ENCODE measurements at places on chromosomes 16 and 17. TPM values are rescaled to one million over a fixed set of nuclear protein-coding genes. Genes with fewer than 3 reads are reported as not detected.

DNAI2 gene
- total RNA-seq, result not detected

GRCh38 chr17:10748531-10749181, 18.8 kb upstream of the TMEM220 start:
- DNase-seq, result no peak

GRCh38 chr17:64075913-64076312, 54.0 kb downstream of the ERN1 start:
- no peak for DNase-seq

GRCh38 chr17:64622931-64623654, 39.0 kb downstream of the SMURF2 start:
- DNase-seq, result no peak

CDK5R1 gene
- 1.5 TPM for total RNA-seq

GRCh38 chr17:74466828-74467184, 372 bp downstream of the CD300A start:
- DNase-seq, result no peak

DNA sequence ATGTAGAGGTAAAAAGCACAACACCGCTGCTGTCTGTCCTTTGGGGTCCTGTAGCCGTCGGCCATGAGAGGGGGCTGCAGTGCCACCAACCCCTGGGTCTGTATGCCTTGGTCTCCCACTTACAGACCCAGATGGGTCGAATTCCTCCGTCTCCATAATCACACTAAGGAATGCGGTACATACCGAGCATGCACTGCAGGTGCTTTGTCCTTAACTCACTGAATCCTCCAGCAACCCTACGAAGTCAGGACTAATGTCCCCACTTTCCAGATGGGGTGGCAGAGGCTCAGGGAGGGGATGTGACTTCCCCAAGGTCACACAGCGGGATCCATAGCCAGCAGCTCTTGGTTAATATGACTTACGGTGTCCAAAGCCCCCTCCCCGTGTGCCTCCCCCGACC, 219.9 kb upstream of the CIBAR2 start:
- DNase-seq, result no peak

ABCA9 gene
- 6.0 TPM for total RNA-seq

SLC16A6 gene
- total RNA-seq, result 0.19 TPM

CD300A gene
- total RNA-seq, result 2.6 TPM

- no peak for DNase-seq
These were observed 170.8 kb upstream of the FAM20A start for GRCh38 chr17:68771867-68772515.

DNA sequence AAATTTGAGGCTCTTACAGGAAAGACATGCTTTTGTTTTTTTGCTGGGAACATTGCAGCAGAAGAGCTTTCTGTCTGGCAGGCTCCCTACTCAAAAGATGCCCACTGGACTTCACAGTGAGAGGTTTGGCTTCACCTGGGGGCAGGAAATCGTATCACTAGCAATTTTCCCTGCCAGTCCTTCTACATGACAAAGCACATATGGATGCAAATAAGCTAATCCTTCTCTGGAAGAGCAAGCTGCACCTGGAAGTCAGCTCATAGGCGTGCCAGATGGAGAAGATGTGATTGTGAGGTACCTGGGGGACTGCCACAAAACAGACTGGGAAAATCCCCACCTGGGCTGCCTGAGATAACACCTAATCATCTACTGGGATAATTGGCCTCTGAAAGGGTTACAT, 195.0 kb upstream of the CPHXL start:
- DNase-seq, result no peak
